ENCODE measurements at places on chromosomes 4 and X.

GRCh38 chr4:81432825-81433224 lies 38.9 kb downstream of the RASGEF1B start:
- no peak for DNase-seq

- no peak for DNase-seq
Measured at GRCh38 chr4:54937501-54937900, 187.9 kb downstream of the KDR start.

DNA sequence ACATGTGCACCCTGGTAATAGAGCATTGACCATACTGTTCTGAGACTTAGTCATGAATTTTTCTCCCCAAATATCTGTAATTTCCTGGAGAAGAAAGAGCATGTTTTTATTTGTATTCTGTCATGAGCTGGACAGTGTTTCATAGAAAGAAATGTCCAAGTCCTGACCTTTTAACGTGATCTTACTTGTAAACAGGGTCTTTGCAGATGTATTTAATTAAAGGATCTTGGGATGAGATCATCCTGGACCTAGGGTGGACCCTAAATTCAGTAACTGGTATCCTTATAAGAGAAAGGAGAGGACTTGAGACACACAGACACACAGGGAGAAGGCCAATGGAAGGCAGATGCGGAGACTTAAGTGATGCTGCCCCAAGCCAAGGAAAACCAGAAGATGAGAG lies 3.6 kb downstream of the ADGRA3 start:
- DNase-seq = no peak

DNA sequence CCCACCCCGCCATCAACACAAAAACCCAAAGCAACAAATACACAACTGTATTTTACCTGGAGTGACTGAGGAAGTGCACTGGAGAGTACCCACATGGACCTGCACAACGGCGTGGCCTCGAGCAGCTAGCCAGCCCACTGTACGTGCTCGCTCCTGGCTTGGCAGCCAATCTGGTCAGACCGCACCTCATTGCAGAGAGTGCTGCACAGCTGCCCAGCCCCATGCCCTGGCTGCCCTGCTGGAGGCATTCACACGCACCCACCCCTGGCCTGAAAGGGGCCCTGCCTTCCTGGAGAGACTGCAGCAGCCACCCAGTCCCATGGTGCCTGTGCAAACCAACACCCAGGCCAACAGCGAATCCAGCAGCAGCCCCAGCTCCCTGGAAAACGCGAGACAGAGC lies 116.3 kb downstream of the GALNTL6 start:
- no peak for DNase-seq

DNA sequence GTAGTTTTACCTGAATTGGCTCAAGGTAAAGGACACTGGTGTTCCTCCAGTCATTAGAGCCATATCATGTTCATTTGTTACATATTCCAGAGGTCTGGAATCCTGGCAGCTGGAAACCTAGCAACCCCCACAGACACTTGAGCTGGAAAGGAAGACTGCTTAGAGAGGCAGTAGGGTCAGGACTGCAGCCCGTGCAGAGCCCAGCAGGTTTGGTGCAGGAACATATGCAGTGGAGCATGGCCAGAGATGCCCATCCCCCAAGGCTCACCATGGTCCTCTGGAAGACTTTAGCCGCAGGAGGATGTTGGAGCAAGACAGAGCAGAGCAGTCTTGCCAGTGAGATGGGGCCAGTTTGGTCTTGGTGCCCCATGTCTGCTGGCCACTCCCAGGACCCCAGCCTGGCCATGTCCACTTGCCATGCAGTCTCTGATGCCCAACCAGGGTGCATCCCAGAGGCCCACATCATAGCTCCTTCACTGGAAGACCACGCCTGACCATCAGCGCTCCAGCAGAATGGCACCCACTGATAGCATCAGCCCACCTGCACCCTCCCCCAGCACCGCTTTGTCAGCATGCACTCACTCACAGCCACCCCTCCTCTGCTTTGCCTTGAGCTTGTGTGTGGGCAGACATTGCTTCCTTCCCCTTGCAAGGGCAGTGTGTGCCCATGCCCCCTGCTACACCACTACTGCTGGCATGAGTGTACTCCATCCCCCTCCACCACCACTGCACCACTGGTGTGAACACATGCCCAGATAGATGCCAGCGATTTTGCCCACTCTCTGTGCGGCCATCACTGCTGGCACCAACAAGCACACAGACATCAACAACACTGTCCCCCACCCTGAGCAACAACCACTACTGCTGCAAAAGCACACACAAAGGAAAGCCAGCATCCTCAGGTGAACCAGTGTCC lies 190.3 kb upstream of the SPOCK3 start:
- DNase-seq = no peak

DNA sequence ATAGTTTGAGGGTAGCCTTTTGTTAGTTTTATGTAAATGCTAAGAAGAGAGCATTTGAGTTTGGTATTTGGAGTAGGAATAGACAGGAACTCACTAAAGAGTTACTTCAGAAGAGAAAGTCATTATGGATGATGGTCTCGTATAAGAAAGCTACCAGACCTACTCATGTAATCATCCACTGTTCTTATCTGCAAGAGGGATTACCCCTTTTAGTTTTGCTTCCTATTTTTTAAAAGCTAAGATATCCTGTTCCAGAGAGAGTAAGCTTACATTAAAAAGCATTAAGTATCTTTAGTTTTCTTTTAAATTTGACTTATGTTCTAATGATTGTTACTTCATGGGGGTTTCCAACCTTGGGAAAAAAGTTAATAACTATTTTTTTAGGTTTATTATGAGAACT lies 12.5 kb upstream of the ART3 start:
- DNase-seq = no peak

DNA sequence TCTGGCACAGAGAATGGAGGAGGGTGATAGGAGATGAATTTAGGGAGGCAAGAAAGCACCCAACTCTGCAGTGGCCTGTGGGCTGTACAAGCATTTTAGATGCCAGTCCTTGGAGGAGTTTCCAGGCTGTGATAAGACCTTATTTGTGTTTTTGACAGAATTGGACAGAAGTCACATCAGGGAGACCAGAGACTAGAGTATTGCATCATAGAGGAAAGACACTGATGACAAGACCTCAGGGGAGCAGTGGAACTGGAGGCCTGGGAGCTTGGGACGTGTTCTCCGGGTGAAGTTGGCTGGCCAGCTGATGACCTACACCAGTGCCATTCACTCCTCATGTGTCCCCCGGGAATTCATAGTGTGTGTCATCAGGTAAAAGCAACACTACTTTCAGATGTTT lies 284.0 kb upstream of the ZFP42 start:
- no peak for DNase-seq

- DNase-seq = no peak
Measured at GRCh38 chr4:164748375-164748774, 5.6 kb upstream of the SMIM31 start.

All from heart left ventricle (tissue), 16 donors.